ENCODE measurements at places on chromosomes 6 and 20.

GRCh38 chr20:47106786-47107185, 212.1 kb downstream of the EYA2 start:
- no peak for DNase-seq

DNA sequence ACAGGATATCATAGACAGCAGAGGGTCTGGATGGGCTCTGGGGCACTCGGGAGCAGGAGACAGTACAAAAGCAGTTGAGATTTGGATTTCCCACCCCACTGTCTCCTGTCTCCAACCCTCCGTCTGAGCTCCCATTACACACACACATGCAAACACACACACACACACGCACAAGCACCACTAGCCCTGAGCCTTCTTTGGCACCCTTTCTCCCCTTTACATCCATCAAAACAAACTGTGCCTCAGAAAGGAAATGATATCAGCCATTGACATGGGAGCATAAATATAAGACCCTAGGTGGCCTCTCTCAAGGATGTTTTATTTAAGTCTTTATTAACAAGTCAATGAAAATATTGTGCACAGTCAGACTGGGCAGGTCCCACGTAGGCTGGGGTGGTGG, 17.5 kb downstream of the TTBK1 start:
- DNase-seq: no peak

GRCh38 chr6:148689168-148689567, 57.7 kb upstream of the UST start:
- DNase-seq: no peak

GRCh38 chr6:95203153-95203754, 374.1 kb upstream of the MANEA start:
- no peak for DNase-seq

DNA sequence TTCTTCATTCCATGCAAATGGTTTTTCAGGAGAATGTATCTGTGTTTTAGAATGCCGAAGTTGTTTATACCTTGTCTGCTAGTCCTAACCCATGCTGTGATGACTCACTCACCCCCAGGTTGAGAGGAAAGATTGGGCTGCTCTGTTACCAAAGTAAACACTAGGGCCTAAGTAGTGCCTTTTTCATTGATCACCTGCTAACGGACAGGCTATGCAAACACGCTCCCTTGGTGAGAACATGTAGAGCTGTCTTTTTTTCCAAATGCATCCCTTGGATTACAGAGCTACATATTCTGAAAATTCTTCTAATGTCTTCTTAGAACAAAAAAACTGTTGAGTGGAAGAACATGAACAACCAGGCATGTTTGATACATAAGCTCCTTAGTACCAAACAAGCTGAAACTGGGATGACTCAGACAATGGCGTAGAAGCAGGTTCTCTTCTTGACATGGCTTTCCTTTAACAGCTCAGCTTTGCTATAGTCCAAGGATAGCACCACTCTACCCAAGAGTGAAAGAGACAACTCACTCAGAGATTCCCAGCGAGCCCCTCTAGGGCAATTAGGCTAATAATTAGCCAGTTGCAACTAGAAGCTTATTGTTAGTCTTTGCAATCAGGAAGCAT, 20.5 kb downstream of the PERP start:
- no peak for DNase-seq

GRCh38 chr6:106540907-106541306, 88.4 kb downstream of the RTN4IP1 start:
- DNase-seq: no peak

All from GDM1 (cell line).